ENCODE measurements at places on chromosomes 3 and 15.
A peak's percentile ranks its signal among the peaks of the same experiment; 100 is the strongest.

DNA sequence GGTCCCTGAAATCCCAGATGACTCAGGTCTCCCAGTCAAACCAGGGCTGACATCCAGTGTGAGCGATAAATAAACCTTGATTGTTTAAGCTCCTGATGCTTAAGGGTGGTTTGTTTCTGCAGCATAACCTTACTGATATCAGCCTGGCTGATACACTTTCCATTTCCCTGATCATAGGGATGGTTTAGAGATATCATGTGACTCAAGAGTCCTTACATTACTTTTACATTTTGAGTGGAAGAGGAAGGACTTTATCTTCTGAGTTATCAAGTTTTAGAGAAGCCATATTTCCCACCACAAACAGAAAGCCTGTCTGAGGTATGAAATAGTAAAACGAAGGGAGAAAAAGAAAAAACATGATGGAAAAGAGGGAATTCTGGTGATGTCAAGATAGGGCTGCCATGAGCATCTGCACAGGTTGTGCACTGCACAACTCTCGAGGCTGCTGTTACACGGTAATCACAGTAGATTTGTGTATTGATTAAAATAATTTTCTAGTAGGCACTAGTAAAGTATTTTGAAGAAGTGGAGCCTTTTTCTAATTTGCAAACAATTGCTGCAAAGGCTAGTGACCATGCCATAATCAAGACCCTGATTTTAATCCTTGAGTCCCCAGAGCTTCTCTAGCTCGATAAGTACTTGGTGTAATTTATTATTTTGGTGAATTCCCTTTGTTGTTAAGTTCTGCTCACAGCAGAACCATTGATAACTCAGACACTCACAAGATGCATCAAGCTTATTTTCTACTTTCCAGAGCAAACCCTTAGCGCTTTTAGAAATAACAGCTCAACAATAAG lies 34.1 kb upstream of the FBLN2 start:
- DNase-seq = no peak

GRCh38 chr15:60531801-60532200 lies 52.9 kb upstream of the ICE2 start:
- no peak for DNase-seq

GRCh38 chr3:119582178-119582577 lies 2.9 kb downstream of the ADPRH start:
- no peak for DNase-seq

DNA sequence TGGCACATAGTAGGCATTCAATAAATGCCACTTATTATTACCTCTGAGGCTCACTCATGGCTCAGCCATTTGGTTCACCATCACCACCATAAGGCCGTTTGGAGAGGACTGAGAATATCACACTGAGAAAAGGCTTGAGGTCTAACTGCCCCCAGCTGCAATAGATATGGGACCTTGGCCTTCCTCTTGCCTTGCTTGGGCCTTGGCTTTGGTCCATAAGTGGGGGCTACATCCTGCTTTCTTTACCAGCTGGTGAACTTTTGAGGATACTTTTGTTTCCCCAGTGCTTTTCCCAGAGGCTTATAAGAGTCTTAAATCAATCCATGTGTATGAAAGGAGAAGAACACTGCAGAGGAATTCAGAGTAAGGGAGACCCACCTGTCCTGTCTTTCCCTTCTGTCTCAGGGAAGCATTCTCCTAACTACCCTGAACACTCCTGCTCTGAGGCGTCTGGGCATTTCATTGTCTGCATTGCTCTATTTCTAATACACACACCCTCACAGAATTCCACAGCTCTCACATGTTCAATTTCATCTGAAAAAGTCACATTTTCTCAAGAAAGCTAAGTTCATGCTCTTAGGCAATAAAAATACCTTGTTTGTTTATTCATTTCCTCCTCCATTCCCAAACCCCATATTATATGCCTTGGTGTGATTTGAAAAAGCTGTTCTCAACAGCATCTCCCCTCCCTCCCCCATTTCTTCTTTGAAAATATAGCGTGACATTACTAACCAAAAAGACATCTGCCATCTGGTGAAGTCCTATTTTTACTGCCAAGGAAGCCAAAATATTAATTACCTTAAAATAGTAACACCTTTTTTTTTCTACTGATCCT lies 22.5 kb upstream of the KCNMB2 start:
- peak; percentile 44 for DNase-seq

DNA sequence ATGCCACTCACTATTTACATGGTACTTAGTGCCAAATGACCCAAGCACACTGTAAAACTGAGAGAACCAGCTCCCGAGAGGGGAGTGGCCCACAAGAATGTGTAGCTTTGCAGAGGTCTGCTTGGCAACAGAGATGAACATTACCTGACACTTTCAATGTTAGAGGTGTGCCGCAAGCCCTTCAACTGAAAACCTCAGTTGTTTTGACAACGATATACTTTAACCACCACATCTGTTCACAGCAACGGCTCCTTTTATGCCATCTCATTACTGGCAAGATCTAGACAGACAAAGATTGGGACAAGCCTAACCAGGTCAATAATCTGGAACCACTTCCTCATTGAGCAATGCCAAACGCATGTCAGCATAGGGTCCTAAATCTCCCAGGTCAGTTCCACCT lies 23.7 kb downstream of the NEK10 start:
- DNase-seq = no peak

DNA sequence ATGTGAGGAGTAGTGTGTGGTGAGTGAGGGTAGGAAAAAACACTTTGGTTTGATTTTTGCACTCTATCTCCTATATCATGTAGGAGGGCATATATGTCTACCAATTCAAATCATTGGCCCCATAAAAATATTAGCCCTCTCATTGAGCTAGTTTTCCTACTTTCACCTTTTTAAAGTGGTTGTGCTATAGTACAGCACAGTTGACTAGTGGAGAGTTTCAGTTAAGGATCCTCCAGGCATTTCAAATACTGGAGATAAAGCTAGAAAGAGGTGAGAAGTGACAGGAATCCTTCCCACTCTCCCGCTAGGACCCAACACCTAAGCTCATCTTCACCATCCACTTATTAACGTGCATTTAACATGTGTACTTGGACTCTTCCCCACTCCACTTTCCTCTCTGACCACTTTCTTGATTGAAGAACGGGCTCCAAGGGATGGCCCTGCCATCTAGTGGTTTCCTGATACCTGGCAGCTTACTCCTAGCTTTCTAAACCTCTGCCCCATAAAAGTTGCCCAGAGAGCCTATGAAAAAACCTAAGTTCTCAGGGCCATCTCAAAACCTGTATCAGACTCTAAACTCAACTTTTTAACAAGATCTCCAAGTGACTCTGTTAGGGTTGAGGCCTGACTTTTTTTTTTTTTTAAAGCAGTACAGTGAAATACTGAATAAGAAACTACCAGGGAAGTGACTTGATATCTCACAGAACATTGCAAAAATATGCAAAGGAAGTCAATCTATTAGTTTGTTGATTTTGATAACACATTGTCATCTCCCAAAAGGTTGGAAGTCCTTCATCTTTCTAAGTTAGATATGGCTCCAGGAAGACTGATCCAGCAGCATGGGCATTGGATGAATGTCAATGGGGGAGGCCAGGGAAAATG lies 17.9 kb downstream of the IL12A start:
- peak; percentile 49 for DNase-seq

- DNase-seq = no peak
Measured at GRCh38 chr3:177068967-177069366, 128.3 kb downstream of the TBL1XR1 start.

DNA sequence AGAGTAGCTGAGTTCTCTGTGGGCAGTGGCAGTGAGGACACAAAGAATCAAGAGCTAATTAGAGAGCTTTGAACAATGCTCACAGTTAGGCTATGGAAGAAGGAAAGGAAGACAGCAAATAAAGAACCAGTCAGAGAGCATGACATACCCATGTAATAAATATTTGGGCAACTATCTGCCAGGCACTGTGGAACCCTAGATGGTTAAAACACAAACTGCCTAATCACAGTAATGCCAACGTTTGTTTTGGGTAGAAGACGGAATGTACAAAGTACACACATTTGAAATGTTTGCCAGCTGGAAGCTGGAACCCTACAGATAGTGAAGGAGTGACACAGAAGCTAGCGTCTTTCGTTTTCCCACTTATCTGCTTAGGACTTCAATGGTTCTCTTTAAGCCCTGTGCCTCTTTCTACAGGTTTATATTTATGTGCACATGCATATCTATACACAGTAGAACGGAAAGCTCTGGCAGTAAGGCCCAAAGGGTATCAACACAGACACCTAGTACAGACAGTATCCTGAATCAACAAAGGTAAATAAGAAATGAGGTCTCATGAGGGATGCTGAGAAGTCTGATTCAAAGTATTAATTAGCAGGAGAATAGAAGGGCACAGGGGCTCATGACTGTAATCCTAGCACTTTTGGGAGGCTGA lies 44.6 kb downstream of the ANKRD28 start:
- no peak for DNase-seq
